ENCODE measurements at places on chromosomes 1 and 21. TPM values are rescaled to one million over a fixed set of nuclear protein-coding genes. Genes with fewer than 3 reads are reported as not detected.
A peak's percentile ranks its signal among the peaks of the same experiment; 100 is the strongest.

AGRN gene
- 31.3 TPM for total RNA-seq

ADAR gene
- total RNA-seq, result 241 TPM

AIRE gene
- 0.24 TPM for total RNA-seq

SLC35E2B gene
- 111 TPM for total RNA-seq

LAMTOR5 gene
- total RNA-seq, result 151 TPM

GRCh38 chr1:33366762-33367484 lies 46.0 kb upstream of the A3GALT2 start:
- no peak for DNase-seq

GRCh38 chr21:17818186-17819113 lies 706 bp downstream of the C21orf91 start:
- peak; percentile 76 for DNase-seq
